ENCODE measurements at places on chromosomes 4 and X. TPM values are rescaled to one million over a fixed set of nuclear protein-coding genes. Genes with fewer than 3 reads are reported as not detected.
A peak's percentile ranks its signal among the peaks of the same experiment; 100 is the strongest.

The GRPEL1 gene
- 32.6 TPM for polyA plus RNA-seq

The CT83 gene
- not detected for polyA plus RNA-seq

The WWC2 gene
- polyA plus RNA-seq = 67.5 TPM

The SMPX gene
- 0.15 TPM for polyA plus RNA-seq

The SSX3 gene
- not detected for polyA plus RNA-seq

The PLAC8 gene
- polyA plus RNA-seq = 2.9 TPM

The HTT gene
- polyA plus RNA-seq = 36.6 TPM

DNA sequence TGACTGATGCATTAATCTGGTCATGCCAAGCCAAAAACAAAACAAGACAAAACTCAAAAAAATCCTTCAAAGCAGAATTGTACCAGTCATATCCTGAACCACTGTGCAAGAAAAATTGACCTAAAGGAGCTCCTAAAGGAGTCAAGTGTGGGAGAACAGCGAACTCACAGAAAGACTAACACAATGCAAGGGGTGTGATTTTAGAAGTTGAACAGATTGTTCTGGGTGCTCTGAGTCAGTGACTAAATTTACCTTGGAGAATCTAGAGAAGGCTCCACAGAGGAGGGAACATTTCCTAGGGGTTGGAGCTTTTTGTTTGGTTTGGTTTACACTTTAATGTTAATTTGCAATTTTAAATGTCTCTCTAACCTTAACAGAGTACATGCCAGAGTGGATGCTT, 48.9 kb upstream of the PHF8 start:
- DNase-seq = no peak

GRCh38 chrX:119706616-119707015, 13.6 kb upstream of the SEPTIN6 start:
- DNase-seq = no peak

DNA sequence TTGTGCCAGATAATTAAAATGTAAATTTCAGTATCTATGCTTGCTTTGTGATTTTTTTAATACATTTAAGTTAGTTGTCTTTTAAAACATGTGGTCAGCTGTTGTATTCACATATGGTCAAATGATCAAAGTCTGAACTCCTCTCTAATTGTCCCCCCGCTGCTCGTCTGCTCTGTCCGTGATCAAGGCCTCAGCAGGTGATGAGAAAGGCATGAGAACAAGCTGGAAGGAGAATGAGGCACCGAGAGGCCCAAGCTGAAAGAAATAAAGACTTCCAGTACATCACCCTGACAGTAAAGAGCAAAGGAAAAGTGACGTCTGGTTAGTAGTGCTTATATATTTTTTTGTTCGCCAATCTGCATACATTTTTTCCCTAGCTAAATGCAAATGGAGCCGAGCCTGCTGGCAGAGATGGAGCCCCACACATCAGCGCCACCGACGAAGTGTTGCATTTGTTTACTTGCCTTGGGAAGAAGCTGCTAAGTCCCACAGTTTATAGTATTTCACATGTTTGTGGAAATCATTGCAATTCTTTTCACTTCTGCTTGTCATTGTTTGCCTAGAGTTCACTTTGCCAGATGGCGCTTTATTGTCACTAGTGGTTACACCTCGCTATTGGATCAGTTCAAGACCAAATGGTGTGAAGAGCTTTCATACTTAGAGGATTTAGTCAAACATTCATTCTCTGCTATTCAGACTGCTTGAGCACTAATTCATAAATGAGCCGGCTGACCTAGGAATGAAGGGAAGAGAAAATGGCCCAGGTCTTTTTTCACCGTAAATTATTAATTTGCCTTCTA, 181.5 kb downstream of the ZIC3 start:
- no peak for DNase-seq

GRCh38 chr4:181479141-181479540, 764.1 kb upstream of the TENM3 start:
- no peak for DNase-seq

GRCh38 chrX:7062276-7062675, 85.2 kb upstream of the STS start:
- no peak for DNase-seq

GRCh38 chr4:184355111-184355604, 119.2 kb downstream of the IRF2 start:
- peak; percentile 78 for DNase-seq

Data from left kidney (tissue), 8 donors.